ENCODE measurements at places on chromosomes 1 and 21.

- no peak for DNase-seq
Observed at GRCh38 chr1:104745875-104746274, 996.2 kb downstream of the AMY1C start.

GRCh38 chr1:236998546-236998945 is 5.7 kb downstream of the MT1HL1 start:
- no peak for DNase-seq

DNA sequence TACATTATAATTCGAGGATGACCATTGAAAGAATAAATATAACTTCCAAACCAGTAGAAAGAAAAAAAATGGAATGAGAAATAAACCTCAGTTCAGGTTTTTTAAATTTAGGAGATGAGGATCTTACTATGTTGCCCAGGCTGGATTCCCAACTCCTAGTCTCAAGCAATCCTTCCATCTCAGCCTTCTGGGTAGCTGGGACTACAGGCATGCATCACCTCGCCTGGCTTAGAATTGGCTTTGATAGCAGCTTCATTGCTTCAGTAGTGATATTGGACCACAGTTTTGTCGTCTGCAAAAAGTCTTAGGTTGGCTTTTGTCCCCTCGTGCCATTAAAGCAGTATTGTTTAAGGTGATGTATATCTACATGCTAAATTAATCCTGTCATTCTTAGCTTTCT is 2.9 kb downstream of the NASP start:
- DNase-seq: no peak

DNA sequence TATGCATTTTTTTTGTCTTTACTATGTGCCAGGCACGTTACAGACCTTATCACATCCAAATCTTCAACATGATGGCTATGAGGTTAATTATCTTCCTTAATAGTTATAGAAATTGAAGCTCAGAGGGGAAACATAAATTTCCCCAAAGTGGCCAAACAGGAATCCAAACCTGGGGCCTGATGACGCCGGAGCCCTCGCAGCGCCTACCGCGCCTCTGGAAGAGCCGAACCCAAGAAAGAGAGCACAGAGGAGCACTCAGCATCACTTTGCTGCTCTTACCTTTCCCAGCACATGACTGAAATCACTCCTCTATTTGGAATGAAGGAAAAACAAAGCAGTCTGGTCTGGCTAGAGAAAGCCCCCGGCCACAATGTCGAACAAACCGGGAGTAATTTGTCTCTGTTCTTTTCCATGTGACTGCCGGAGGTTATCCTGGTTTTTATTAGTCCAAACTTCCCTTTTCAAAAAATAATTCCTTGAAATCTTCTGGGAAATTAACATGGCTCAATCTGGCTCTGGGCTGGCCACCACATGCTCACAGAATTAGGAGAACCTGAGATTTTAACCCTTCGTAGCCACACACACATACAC is 195.5 kb downstream of the ADSS2 start:
- DNase-seq: no peak

GRCh38 chr1:24899581-24900485 is 30.2 kb downstream of the RUNX3 start:
- no peak for DNase-seq

DNA sequence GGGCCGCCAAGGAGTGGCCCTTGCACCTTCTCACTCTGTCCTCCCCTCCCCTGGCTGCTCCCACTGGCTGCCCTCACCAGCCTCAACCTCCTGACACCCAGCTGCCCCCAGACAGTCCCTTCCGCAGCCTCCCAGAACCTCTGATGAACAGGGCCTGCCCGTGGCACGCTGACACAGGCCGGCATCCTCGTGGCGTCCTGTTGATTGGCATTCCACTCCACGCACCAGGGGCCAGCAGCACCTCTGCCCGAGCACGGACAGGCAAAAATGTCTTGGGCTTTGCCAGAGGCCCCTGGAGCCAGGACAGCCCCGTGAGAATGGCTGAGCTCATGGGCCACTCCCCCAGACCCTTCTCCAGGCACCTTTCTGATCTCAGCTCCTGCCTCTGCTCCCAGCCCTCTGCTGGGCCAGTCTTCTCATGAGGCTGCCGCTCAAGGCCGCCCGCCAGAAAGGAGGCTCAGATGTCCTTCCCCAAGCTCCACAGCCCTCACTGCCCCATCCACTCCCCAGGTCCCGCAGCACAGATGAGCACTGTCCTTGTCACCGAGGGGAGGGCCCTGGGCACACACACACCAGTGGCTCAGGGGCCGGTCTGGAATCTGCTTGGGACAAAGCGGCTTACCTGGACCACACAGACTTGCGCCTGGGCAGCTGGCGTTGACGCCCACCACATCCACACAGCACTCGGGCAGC is 15.8 kb upstream of the RNF223 start:
- no peak for DNase-seq

- DNase-seq: no peak
Observed at GRCh38 chr1:230896779-230897178, 28.5 kb upstream of the C1orf198 start.

- no peak for DNase-seq
Observed at GRCh38 chr1:183310753-183311479, 107.3 kb downstream of the NMNAT2 start.

DNA sequence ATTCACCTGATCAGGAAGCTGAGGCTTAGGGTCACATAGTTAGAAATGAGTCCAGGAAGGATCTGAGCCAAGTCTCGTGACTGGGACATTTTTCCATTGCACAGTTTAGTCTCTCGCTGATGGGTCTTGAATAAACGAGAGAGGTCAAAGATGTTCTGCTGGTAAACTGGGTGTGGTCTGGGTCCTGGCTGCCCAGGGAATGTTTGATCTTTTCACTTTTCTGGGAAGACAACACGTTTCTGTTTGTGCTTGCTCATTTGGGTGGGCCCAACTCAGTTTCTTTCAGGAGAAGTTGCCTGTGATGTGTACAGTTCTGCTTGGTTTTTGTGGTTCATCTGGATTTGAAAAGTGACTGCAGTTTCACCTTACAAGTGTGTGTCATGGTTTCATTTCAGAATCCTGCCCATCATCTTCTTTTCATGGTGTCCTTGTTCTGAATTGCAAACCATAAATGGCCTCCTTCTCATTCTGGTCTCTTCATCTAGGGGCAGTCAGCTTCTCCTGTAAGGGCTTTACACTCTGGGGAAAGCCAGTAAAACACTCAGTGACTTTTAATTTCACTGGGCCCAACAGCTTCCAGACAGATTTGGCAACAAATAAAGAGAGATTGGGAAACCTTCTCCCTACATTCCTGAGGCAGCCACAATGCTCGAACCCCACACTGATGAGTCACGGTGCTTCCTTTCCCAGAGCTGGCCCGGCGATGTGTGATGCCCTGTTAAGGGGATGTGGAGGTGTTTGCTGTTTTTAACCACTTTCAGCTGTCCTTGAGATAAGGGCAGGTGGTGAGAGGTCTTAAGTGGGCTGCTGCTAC is 7.2 kb upstream of the TACSTD2 start:
- no peak for DNase-seq

GRCh38 chr1:86235852-86236251 is 79.3 kb upstream of the COL24A1 start:
- no peak for DNase-seq

DNA sequence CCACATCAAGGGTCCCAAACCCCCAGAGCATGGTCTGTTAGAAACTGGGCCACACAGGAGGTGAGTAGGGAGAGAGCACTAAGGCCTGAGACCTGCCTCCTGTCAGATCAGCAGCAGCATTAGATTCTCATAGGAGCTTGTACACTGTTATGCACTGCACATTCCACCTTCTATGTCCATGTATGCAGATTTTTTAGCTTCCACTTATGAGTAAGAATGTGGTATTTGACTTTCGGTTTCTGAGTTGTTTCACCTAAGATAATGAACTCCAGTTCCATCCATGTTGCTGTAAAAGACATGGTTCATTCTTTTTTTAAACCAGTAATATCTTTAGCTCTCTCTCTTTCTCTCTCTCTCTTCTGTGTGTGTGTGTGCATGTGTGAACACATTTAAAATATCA is 663 bp upstream of the GBP6 start:
- no peak for DNase-seq

- no peak for DNase-seq
Observed at GRCh38 chr21:43809346-43809799, 20.0 kb downstream of the RRP1 start.

DNA sequence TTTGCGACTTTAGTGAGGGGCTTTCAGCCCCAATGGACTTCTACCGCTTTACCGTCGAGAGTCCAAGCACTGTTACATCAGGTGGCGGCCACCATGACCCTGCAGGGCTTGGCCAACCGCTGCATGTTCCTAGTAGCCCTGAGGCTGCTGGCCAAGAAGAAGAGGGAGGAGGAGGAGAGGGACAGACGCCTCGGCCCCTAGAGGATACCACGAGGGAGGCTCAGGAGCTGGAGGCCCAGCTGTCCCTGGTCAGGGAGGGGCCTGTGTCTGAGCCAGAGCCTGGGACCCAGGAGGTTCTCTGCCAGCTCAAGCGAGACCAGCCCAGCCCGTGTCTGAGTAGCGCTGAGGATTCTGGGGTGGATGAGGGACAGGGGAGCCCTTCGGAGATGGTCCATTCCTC is 8.6 kb upstream of the SLC25A34 start:
- no peak for DNase-seq

- DNase-seq: no peak
Observed at GRCh38 chr1:8266436-8267165, 51.3 kb upstream of the SLC45A1 start.

- DNase-seq: no peak
Observed at GRCh38 chr1:205579711-205580110, 52.1 kb downstream of the ELK4 start.

DNA sequence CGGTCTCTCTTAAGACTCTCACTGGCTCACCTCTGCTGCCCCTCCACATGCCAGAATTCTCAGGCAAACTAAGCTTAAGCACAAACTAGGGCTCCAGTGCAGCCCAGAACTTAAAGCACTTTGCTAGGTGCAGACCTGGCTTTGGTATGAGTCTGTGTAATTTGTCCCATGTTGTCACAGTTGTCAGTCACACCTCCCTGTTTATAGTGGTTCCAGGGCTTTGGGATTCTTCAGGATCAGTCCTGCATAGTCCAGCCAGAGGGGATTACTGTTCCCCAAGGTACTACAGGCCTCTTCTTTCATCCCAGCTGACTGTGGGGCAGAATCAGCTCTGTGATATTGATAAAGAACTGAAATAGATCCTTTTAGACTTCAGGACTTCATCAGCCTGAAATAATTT is 105.0 kb upstream of the UBE2U start:
- DNase-seq: no peak

DNA sequence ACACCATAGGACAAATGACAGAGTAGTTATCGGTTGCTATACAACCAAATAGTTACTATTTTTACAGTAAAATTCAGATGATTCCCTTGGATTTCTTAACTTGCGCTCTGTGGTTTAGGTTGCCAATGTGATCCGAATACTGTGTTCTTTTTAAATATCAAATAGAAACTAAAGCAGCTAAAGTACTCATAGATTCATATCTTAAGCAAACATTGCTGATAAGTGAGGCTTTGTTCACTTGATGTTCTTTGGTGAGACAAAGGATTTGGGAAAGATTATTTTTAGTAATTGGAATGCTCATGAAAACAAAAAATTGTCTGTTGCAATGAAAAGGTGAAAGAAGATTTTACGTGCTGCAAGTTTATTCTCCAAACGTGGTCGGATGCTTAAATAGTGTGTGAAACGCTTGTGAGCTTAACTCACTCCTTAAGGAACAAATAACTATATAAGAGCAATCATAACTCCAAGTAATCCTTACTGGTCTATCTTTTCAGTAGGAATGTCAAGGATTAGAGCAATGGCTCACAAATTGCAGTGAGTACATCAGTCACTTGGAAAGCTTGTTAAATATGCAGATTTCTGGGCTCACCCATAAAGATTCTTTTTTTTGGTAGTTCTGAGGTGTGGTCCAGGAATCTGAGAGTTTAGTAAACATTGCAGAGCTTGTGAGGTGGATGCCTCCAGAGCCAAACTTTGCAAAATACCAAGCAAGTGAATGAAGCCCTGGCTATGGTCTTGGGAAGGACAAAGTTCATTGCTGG is 31.8 kb upstream of the PDC start:
- no peak for DNase-seq

DNA sequence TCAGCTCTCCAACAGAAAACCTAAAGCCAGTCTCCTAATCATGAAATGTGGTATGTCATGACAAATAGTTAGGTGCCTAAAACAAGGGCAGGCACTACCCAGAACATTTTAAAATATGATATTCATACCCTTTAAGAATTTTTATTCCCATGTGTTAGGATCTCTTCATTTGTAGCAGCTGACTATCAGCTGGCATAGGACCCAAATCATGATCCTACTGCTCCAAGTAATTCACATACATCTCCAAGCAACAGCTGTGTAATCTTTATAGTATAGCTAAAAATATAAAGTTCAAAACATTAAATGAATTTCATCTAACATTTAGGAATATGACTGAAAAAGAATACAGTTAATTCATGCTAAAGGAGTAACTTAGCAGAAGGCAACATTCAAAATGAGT is 57.5 kb downstream of the ENAH start:
- DNase-seq: no peak

- no peak for DNase-seq
Observed at GRCh38 chr1:116741836-116742565, 12.2 kb upstream of the CD2 start.

- DNase-seq: no peak
Observed at GRCh38 chr1:81424061-81424460, 376.7 kb upstream of the ADGRL2 start.

- DNase-seq: no peak
Observed at GRCh38 chr1:32816676-32817158, 441 bp downstream of the YARS1 start.

Measured in CD4-positive, alpha-beta T cell treated with Interleukin-12 subunit alpha and Interleukin-12 subunit beta, for 1 hour (primary cell).